GM04503 (cell line): ENCODE measurements at places on chromosomes 11 and 22.

GRCh38 chr11:118763041-118763440 is 27.9 kb downstream of the DDX6 start:
- no peak for DNase-seq

DNA sequence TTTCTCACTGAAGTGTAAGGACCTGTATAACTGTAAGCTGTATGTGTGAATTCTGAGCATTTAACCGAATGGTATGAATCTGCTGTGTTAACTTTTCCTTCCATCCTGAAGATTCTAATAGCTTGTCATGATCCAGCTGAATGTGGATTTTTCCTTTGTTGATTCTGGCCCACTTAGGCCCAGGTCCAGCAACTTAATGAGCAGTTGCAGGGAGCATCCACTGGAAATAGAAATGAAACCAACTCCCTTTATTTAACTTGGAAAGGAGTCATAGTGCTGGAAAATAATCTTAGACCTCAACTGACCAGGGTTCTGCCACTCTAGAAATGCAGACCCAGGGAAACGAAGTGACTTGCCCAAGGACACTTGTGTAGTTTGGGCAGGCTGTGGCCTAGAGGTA is 142.3 kb upstream of the MTNR1B start:
- no peak for DNase-seq

- peak; percentile 1 for DNase-seq
Observed at GRCh38 chr11:24324211-24324610, 172.6 kb upstream of the LUZP2 start.

GRCh38 chr11:69934861-69935494 is 115.8 kb upstream of the FGF3 start:
- DNase-seq: no peak

GRCh38 chr22:39967103-39967829 is 7.1 kb downstream of the TMA7B start:
- DNase-seq: no peak

- DNase-seq: no peak
Observed at GRCh38 chr11:105907319-105907718, 114.7 kb downstream of the MSANTD4 start.

DNA sequence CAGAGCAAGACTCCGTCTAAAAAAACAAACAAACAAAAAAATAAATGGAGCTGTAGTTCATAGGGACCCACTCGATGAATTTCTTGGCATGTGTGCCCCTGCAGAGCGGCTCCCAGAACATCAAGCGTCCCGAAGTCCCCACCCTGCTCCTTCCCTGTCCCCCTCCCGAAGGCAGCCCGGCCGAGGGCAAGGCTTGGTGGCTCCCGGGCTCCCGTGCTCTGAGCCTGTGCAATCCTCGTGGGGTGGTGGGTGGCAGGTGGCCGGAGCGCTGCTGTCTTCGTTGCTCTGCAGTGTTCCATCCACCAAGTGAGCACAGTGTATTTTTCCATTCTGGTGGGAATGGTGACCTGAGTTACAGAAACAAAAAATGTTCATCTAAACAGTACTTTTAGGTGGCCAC is 33.5 kb upstream of the GAL start:
- no peak for DNase-seq

DNA sequence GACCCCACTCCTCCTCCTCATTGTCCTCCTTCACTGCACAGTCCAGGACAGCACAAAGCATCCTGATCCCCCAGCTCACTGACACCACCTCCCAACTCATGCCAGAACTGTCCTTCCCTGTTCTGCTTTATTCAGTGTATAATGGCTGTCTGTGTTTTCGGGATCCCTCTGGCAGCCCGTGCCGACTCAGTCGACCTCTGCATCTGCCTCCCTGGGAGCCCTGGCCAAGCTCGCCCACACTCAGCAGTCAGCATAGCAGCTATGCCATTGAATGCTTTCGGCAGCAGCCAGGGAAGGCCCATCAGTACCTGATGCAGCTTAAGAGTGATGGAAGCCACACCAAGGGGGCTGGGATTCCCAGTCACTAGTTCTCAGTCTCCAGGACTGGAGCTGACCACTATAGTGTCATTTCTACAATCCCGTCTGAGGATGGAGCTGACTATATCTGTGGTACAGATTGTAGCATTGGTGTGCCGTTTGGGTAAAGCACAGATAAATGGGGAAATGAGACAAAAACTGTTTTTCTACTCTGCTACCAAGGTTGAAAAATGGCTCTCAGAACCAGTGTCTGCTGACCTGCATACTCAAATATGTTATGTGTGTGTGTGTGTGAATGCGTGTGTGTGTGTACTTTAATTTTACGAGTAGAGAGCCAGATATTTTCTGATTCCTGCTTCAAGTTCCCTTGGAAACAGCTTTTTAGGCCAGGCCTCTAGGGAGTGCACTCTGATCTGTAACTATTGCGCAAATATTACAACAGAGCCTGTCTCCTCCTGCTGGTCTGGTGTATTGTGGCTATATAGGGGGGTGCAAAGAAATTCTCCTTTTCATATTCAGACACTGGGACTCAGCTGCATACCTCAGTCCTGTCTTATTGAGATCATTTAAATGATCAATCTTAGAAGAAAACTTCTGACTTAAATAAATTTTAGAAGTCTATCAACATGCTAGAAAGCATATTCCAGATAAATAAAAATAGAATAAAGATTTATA is 78.8 kb upstream of the TOP3B start:
- DNase-seq: peak; percentile 40

DNA sequence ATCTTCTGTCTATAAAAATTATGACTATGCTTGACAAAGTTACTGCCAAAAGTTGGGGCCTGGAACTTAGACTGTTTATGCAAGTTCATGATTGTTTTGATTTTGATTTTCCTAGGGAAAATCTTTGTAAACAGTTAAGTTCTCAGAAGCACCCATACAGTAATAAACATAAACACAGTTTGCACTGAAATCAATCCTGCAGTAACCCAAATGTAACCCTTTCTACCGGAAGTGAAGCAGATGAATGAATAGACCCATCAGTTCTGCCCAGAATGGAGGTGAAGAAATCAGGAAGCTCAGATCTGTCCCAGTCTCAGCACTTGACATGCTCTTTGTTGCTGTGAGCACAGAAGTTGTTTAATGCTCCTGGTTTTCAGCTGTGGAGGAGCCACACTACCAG is 24.6 kb upstream of the C11orf96 start:
- no peak for DNase-seq

- DNase-seq: no peak
Observed at GRCh38 chr11:11620921-11621572, 758 bp downstream of the GALNT18 start.

DNA sequence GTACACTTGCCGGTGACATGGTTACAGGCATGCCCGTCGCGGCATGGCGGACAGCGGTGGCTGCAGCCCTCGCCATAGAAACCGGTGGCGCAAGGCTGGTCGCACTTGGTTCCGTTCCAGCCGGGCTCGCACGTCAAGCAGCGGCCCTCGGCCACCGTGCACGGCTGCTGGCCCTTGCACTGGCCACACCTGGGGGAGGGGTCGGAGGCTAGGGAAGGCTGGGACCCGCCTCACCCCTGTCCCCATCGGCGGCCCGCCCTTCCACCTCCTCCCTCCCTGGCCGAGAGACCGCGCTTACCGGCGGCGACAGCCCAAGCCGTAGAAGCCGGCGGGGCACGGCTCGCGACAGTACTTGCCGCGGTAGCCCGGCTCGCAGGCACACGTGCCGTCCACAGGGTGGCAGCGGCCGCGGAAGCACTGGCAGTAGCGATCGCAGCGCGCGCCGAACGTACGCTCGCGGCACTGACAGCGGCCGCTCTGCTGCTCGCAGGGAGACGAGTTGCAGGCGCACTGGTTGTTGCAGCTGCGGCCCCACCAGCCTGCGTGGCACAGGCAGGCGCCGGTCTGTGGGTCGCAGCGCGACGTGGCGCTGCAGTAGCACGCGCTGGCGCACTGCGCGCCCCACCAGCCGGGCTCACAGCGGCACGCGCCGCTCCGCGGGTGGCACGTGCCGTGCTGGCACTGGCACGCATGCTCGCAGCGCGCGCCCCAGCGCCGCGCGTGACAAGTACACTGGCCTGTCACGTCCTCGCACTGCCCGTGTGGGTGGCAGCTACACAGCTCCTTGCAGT is 6.7 kb downstream of the SCARF2 start:
- DNase-seq: no peak
